ENCODE measurements at places on chromosomes 4 and X.

DNA sequence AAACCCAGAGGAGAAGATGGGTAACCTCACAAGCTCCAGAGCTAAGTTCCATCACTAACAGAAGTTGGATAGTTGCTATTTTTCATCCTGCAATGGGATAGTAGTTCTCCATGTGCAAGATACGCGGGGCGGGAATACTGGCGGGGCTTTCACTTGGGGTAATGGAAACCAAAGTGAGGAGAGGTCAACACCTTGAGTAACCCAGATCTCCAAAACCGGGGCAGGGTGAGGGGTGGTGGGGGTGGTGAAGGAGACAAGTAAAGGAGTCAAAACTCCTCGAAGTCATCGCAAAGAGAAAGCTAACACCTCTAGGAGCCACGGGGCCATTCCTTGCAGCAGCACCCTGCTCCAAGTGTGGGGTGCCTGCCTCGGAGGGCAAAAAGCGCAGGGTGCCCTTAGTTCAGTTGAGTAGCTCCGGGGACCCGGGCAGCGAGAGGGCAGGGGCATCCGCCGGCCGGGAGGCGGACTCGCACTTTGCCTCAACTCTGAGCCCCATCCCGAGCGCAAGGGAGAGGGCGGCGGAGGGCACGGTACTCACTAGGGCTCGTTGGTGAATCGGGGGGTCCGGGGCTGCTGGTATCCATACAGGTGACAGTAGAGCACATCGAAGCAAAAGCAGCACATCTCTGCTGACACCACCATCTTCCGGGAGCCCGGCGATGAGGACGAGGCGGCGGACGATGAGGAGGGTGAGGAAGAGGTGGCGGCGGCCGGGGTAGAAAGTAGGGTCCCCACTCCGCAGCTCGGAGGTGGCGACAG lies 645 bp downstream of the AMMECR1 start:
- 0 out of 2 replicates have a peak, but pooled peaks cover 4% of the 10 kb centered on the region for H3K27me3 ChIP-seq
- H3K36me3 ChIP-seq = peaks cover 4% of the 10 kb centered on the region
- DNase-seq = peak; percentile 23
- no peaks in the 10 kb centered on the region for H3K4me1 ChIP-seq

DNA sequence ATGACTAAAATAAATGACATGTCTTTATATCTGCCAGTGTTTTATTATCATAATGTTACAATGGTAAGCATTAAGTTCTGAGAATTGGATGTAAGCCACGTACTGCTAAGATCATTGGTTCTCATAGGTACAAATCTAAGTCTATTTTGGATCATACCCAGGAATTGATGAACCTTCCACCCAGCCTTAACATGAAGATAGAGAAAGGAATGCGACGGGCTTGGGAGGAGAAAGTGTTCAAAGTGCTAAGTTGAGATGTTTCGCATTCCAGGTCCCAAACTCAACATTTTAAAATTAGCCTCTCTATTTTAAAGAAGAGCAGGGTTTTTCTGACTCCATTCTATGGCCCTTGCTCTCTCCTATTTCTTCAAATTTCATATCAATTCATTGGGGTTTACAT lies 54.9 kb upstream of the FRAS1 start:
- H3K4me1 ChIP-seq = no peaks in the 10 kb centered on the region
- no peak overlapping the region for H3K27ac ChIP-seq
- H3K36me3 ChIP-seq = no peaks in the 10 kb centered on the region
- no peak overlapping the region for H3K4me3 ChIP-seq
- H3K27me3 ChIP-seq = no peaks in the 10 kb centered on the region

- H3K4me3 ChIP-seq = no peak overlapping the region
- DNase-seq = no peak
- no peaks in the 10 kb centered on the region for H3K4me1 ChIP-seq
Measured at GRCh38 chr4:87575408-87575807, 32.9 kb upstream of the DSPP start.

DNA sequence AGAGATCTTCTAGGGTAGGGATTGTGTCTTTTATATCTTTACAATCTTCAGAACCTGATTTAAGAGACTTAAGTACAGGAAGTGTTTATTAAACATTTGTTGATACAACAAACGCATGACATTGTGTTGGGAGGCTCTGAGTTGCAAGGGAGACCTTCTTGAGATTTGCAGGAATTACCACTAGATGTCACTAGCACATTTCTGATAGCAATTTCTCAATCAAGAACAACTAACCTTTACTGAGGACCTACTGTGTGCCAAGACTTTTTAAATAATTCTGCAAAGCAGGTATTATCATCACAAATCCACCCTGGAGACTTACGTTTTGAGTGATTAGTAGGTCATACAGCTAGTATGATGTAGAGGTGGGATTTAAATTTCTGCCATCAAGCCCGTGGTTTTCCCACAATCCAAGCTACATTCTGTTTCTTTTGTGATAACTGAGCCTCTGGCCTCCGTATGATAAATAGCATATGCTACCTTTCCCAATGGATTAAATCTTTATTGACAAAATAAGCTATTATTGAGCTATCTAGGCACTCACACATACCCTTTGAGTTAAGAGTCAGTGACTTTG lies 986.0 kb downstream of the CCSER1 start:
- DNase-seq = no peak
- H3K4me3 ChIP-seq = no peak overlapping the region
- H3K27me3 ChIP-seq = no peaks in the 10 kb centered on the region
- H3K27ac ChIP-seq = no peak overlapping the region
- no peaks in the 10 kb centered on the region for H3K36me3 ChIP-seq

GRCh38 chr4:14169460-14169859 lies 541.9 kb upstream of the BOD1L1 start:
- H3K27ac ChIP-seq = no peak overlapping the region
- DNase-seq = no peak
- no peaks in the 10 kb centered on the region for H3K36me3 ChIP-seq
- H3K27me3 ChIP-seq = no peaks in the 10 kb centered on the region

- H3K36me3 ChIP-seq = no peaks in the 10 kb centered on the region
- no peak for DNase-seq
- H3K27me3 ChIP-seq = no peaks in the 10 kb centered on the region
- no peak overlapping the region for H3K27ac ChIP-seq
- H3K4me1 ChIP-seq = no peaks in the 10 kb centered on the region
- no peak overlapping the region for H3K4me3 ChIP-seq
Measured at GRCh38 chr4:36011381-36011780, 232.9 kb downstream of the ARAP2 start.

Data from SJSA1 (cell line).